ENCODE measurements at places on chromosomes 6 and 20.

DNA sequence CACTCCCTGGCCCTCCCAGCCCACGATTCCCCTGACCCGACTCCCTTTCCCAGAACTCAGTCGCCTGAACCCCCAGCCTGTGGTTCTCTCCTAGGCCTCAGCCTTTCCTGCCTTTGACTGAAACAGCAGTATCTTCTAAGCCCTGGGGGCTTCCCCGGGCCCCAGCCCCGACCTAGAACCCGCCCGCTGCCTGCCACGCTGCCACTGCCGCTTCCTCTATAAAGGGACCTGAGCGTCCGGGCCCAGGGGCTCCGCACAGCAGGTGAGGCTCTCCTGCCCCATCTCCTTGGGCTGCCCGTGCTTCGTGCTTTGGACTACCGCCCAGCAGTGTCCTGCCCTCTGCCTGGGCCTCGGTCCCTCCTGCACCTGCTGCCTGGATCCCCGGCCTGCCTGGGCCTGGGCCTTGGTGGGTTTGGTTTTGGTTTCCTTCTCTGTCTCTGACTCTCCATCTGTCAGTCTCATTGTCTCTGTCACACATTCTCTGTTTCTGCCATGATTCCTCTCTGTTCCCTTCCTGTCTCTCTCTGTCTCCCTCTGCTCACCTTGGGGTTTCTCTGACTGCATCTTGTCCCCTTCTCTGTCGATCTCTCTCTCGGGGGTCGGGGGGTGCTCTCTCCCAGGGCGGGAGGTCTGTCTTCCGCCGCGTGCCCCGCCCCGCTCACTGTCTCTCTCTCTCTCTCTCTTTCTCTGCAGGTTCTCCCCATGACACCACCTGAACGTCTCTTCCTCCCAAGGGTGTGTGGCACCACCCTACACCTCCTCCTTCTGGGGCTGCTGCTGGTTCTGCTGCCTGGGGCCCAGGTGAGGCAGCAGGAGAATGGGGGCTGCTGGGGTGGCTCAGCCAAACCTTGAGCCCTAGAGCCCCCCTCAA, at the start of gene LTA:
TSS of gene LTA (plus strand) at position 249 of the 871 bp plus-strand sequence. CDS start at position 703, 454 bp downstream.
- no peak for DNase-seq

DNA sequence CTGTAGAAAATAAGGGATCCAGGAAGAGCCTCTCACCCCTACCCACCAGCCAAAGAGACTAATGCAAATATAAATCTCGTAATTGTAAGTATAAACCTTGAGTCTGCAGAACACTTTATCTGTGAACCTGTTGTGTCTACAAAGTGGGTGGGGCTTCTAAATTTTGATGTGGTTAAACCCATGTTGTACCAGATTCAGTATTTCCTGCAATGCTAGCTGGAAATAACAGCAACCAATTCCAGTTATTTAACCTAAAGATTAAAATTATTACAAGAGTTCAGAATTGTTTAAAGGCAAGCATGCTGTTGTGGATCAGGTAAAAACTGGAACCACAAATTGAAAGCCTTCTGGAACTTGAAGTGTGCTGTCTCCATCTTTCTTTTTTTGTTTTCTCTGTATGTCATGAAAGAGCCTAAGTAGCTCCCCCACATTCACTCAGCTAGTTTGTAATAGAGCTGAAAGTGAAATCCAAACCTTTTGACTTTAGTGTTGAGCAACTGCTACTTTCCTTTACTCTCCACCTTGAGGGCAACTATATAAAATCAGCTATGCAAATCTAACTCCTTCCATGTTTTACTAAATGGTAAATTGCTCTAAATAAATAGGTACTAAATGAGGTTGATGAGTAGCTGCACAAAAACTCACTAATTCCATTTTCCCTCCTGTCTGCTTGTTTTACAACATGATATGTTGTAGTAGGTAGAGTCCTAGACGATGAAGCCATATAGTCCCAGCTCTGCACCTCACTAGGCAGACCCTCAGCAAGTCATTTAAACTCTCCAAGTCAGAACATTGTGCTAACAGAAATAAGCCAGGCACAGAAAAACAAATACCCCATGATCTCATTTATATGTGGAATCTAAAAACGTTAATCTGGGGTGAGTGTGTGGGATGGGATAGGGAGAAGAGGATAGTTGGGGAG, 17.9 kb upstream of the THEMIS start:
- DNase-seq, result no peak

DNA sequence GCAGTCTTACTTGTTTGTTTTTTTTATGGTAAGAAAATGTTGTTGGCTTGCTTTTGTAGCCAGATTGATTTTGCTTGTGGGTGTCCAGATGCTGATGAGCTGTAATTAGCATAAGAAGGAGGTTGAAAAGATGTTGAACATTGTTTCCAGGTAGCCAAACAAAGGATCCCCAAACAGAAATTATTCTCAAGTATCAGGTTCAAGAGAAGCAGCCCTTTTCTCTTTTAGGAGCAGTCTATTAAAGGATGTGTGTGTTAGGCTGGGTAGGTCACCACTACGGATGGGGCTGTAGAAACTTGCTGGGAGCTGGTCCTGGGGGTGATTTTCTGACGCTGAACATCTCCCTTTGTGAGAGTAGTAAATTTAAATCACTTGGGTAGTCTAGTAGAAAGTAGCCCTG, 86.9 kb upstream of the VSTM2L start:
- DNase-seq, result peak; percentile 19

GRCh38 chr6:69980624-69981023, 114.3 kb downstream of the COL19A1 start:
- DNase-seq, result no peak

DNA sequence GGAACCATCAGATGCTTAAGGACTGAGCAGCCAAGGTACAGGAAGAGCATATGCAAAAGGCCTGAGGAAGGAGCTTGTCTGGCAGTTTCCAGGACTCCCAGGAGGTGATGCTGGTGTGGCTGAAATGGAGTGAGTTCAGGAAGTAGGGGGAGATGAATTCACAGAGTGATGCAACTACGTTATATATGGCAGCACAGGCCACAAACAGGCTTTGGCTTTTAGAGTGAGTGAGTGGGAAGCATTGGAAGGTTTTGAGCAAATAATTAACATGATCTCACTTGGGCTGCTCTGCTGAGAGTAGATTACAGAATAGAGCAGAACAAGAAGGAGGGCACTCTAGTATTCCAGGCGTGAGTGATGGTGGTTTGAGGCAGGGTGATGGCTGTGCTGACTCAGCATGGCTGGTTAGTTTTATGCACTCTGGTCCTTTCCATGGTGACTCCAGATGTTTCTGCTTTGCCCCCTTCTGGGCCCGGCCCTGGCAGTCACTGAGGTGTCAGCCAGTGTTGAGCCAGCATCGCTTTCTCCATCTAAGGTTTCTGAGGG, 6.5 kb downstream of the BTN2A2 start:
- no peak for DNase-seq

- DNase-seq, result no peak
These were observed 126.9 kb downstream of the LAMA2 start for GRCh38 chr6:129009851-129010250.

DNA sequence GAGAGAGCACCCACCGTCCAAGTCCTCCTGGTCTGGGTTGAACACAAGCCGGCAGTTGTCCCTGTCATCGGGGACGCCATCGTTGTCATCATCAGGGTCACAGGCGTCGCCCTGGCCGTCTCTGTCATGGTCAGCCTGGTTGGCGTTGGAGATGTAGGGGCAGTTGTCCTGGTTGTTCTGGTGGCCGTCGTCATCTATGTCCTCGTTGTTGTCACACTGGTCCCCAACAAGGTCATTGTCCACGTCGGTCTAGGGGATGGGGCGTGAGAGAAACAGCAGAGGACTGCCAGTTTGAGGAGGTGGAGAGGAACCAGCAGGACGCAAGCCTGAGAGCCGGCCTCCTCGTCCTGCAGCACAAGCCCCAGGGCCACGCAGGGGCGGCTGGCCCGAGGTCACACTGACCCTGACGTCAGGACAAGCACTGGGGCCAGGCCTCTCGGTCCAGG, 28.5 kb downstream of the THBS2 start:
- DNase-seq, result no peak

DNA sequence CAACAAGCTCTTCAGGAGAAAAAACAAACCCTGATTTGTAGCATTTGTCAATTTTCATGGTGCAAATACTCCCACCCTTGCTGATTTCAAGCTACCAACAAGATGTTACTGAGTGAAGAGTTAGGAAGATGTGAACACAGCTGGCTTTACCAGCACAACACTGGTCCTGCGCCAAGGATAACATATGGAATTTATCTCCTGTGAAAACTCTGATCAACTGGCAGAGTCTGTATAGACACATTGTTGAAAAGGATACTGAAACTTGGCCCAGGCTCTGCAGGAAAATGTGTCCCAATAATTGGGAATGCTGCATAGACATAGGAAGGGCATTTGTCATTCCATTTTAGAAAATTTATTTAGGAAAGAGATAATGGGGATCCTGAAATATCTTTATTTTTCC, 29.0 kb downstream of the OTOR start:
- no peak for DNase-seq

- DNase-seq, result no peak
These were observed 229.1 kb downstream of the SIM1 start for GRCh38 chr6:100235631-100236030.

GRCh38 chr6:44172731-44173500, 14.3 kb downstream of the CAPN11 start:
- peak; percentile 65 for DNase-seq

GRCh38 chr20:33554914-33555420, 65.1 kb downstream of the CBFA2T2 start:
- peak; percentile 93 for DNase-seq

GRCh38 chr6:11851387-11851786, 72.8 kb upstream of the ADTRP start:
- no peak for DNase-seq

- DNase-seq, result no peak
These were observed 94.5 kb upstream of the F13A1 start for GRCh38 chr6:6414931-6415330.

GRCh38 chr6:25404091-25404490, 124.9 kb downstream of the CARMIL1 start:
- no peak for DNase-seq

- peak; percentile 40 for DNase-seq
These were observed 25.5 kb upstream of the KCNK16 start for GRCh38 chr6:39347906-39348585.

GRCh38 chr6:22447249-22448196, 121.8 kb upstream of the HDGFL1 start:
- DNase-seq, result no peak

GRCh38 chr6:97203343-97203742, 79.7 kb downstream of the MMS22L start:
- no peak for DNase-seq

DNA sequence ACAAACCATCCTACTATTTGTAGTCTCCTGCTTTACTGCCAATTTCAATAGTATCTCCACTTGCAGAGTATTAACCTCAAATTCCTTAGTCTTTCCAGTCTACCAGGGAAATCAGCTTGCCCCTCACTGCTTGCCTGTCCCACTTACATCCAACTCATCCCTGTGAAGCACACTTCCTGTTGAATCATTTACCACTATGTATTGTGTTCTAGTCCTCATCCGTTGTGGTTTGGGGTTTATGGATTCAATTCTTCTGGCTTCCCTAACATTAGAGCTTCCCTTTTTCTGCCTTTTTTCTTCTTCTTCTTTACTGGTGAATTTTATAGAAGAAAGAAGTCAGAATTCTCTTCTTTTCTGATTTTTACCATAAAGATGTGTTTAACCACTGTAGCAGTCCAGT, 5.1 kb upstream of the TXLNB start:
- DNase-seq, result no peak

- DNase-seq, result no peak
These were observed 94.7 kb upstream of the SLC2A12 start for GRCh38 chr6:134147034-134147533.

DNA sequence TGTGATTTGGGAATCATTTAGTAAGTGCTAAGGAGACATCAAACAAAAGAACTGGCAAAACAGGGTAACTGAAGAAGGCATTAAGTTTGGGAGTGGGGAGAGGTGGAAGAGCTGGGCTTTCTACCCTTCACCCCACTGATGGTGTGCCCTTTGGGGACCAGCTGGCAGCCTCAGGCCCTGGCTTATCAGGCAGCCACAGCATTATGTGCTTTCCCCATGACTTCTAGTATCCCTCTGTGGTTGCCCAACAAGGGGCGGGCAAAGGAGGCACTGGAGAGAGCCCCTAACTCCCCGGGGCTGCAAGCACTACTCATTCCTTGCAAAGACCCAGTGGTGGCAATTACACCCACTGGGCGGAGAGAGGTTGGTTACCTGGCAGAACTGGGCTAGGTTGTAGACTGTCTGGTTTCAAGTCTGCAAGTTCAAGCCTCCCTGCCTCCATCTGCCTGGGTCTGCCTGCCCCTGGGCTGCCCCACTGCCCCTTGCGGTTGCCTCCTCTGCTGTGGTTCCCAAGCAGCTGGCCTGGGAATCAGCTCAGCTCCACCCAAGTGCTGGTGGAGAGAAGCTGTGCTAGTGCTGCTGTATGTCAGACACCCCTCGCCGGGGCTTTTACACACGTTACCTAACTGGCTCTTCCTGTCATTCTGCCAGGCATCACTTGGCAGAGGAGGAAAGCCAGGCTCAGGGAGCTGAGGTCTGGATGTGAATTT, 29.9 kb downstream of the KCNK5 start:
- DNase-seq, result no peak

DNA sequence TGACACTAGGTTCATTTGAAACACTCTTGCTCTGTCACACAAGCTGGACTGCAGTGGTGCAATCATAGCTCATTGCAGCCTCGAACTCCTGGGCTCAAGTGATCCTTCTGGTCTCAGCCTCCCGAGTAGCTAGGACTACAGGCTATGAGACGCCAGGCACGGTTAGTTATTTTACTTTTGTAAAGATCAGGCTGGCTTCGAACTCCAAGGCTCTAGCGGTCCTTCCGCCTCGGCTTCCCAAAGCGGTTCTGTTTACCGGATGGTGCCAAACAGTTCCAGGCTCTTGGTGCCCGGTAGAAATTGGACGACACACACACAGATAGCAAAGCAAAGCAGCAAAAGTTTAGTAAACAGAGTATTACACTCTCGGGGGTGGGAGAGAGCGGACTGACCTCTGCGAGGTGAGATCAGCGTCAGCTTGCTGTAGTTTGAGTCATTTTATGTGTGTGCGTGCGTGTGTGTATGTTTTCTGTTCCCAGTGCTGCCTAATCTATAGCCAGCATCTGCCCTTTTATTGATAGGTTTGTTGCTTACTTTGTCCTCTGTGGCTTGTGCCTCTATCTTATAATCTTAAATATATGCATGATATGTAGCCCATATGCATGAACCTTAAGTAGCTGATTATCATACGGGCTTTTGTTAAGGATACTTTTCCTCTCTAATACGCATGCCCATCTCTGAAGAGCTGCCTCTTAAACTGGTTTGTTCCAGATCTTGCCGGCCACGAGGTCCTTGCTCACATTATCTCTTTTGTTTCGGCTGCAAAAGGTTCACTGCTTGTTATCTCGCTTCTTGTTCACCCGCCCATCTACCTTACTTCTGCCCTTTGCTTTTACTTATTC, 75.2 kb downstream of the OR2B2 start:
- peak; percentile 81 for DNase-seq

DNA sequence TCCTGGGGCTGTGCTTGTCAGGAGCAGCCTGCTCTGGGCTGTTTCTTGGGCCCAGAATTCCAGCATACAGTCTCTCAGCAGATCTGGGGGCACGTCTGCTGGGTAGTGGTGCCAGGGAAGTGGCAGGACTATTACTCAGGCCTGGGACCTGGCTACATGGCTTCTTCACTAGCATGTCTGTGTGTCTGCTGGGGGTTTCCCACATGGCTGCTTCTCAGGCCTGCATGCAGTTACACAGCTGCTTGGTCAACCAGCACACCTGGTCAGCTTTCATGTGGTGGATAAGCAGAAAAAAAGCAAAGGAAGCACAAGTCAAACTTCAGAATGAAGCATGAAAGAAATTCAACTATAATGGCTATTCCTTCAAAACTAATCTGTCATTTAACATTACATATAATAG, 316.2 kb upstream of the NOX3 start:
- DNase-seq, result no peak

GRCh38 chr6:113073611-113074191, 726.6 kb downstream of the RFPL4B start:
- DNase-seq, result no peak
